Stimulated activated CD4-positive, alpha-beta T cell treated with anti-CD3 and anti-CD28 coated beads, Interleukin-4, amount 100 ng/mL, for 24 hours (primary cell): ENCODE measurements at places on chromosomes 5 and 9.

- DNase-seq = no peak
Measured at GRCh38 chr9:26744191-26744965, 148.2 kb downstream of the CAAP1 start.

DNA sequence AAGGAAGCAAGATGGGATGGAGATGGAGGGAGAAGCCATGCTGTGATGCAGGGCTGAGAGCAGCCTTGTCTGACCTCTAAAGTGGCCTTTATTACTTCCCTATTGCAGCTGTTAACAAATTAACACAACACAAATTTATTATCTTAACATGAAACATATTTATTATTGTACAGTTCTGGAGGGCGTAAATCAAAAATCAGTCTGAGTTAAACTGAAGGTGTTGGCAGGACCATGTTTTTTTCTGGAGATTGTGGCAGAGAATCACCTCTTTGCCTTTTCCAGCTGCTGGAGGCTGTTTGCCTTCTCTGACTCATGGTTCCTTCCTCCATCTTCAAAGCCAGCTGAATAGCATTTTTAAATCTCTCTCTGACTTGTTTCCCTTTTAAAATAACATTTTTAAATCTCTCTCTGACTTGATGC, 7.2 kb upstream of the MCC start:
- DNase-seq = no peak

DNA sequence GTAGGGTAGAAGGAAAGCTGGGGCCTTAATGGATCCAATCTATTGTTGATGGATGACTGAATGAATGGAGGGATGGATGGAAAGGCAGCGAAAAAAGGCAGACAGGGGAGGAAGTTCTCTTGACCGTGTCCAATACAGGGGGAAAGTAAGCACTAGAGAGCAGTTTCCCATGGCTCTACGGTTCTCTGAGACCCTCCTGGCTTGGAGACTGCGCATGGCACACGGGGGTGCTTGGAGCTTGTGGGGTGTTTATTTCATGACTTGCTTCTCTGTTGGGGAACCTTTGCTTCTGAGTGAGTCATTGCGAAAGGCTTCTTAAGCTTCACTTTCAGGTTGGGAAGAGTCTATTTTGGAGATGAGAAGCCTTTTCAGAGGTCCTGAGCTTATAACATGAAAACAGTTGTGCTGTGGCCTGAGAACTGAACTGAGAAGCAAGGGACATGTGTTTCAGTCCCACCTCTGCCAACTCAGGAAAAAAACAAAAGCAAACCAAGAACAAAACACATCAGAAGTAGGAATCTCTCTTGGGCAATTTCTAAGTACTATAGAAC, 12.8 kb upstream of the TEX48 start:
- peak; percentile 45 for DNase-seq

DNA sequence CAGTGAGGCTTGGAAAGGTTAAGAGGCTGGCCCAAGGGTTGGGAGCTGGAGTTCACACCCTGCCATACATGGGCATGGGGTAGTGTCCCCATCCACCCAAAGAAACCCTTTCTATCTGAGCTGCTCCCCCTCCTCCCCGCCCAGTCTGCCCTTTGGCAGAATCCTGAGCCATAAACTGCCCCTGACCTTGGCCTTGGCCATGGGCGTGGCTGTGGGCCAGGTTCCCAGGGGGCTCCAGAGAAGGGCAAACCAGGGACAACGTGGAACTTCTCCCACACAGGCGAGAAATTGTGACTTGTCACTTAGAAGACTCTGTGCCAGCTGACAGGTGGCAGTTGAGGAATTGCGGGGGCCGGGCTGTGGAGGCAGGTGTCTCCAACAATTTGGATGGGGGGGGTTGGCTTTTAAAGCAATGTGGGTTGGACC, 4.8 kb downstream of the FAM78A start:
- DNase-seq = no peak

- no peak for DNase-seq
Measured at GRCh38 chr5:124951661-124952060, 205.2 kb upstream of the ZNF608 start.

DNA sequence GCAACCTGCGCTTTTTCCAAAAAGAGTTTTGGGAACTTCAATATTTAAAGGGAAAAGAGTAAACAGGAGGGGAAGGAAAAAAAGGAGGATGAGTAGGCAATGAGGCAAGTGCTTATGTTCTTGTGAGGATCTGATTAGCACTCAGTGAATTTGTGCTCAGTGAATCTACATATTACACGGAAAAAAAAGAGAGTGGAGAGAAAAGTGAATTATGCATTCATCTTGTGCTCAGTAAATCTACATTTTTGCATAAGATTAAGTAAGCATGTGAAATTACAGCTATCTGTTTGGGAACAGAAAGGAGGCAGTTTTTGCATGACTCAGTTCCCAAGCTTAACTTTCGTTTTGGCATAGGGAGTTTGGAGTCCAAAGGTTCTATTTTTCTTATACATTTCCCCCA, 170.1 kb downstream of the CDH10 start:
- no peak for DNase-seq

GRCh38 chr9:102273952-102274351, 535.5 kb upstream of the GRIN3A start:
- no peak for DNase-seq

- no peak for DNase-seq
Measured at GRCh38 chr9:33221568-33221884, 18.4 kb upstream of the SPINK4 start.

DNA sequence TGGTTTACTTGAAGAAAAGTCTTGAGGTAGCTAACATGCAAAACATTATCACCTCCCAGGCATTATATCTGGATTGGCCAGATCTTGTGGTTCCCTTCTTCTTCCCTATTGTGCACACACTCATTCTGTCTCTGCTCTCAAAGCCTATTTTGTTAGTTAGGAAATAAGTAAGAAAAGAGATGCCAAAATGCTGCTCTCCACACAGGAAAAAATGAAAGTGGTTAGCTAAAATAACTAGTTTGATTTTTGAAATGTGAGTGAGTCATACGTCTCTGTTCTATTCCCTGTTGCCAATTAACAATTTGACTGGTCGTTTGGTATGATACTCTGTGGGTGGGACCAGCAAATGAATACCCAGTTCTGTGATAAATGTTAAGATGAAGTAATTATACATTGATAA, 28.1 kb downstream of the LMNB1 start:
- no peak for DNase-seq
